ENCODE measurements at places on chromosomes 1 and 21. TPM values are rescaled to one million over a fixed set of nuclear protein-coding genes. Genes with fewer than 3 reads are reported as not detected.
A peak's percentile ranks its signal among the peaks of the same experiment; 100 is the strongest.

Gene RABGGTB
- polyA plus RNA-seq = 98.8 TPM

Gene CR1L
- 0.42 TPM for polyA plus RNA-seq

Gene KMO
- 0.41 TPM for polyA plus RNA-seq

Gene FCAMR
- 0.18 TPM for polyA plus RNA-seq

Gene S100A14
- 165 TPM for polyA plus RNA-seq

- no peaks in the 10 kb centered on the region for H3K36me3 ChIP-seq
- H3K27me3 ChIP-seq = no peaks in the 10 kb centered on the region
- H3K4me1 ChIP-seq = no peaks in the 10 kb centered on the region
- no peak for DNase-seq
- no peak overlapping the region for H3K4me3 ChIP-seq
Observed at GRCh38 chr1:100710906-100711682, 8.4 kb upstream of the VCAM1 start.

GRCh38 chr1:24535021-24535424, 20.9 kb upstream of the NCMAP start:
- H3K36me3 ChIP-seq = no peaks in the 10 kb centered on the region
- no peaks in the 10 kb centered on the region for H3K27me3 ChIP-seq
- H3K27ac ChIP-seq = no peak overlapping the region

GRCh38 chr1:54405898-54406293, 298 bp downstream of the SSBP3 start:
- peak overlapping the region; percentile 84 for H3K4me3 ChIP-seq
- H3K36me3 ChIP-seq = peaks cover 11% of the 10 kb centered on the region
- no peaks in the 10 kb centered on the region for H3K27me3 ChIP-seq
- H3K4me1 ChIP-seq = peaks cover 63% of the 10 kb centered on the region
- no peak overlapping the region for H3K27ac ChIP-seq

DNA sequence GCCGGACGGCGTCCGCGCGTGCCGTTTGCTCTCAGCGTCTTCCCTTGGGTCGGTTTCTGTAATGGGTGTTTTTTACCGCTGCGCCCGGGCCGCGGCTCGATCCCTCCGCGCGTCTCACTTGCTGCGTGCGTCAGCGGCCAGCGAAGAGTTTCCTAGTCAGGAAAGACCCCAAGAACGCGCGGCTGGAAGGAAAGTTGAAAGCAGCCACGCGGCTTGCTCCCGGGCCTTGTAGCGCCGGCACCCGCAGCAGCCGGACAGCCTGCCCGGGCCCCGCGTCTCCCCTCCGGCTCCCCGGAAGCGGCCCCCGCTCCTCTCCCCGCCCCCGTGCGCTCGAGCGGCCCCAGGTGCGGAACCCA, 159.8 kb downstream of the RUNX1 start:
- peak overlapping the region; percentile 58 for H3K4me3 ChIP-seq
- peaks cover 6% of the 10 kb centered on the region for H3K27me3 ChIP-seq
- DNase-seq = peak; percentile 53
- peaks cover 27% of the 10 kb centered on the region for H3K4me1 ChIP-seq

DNA sequence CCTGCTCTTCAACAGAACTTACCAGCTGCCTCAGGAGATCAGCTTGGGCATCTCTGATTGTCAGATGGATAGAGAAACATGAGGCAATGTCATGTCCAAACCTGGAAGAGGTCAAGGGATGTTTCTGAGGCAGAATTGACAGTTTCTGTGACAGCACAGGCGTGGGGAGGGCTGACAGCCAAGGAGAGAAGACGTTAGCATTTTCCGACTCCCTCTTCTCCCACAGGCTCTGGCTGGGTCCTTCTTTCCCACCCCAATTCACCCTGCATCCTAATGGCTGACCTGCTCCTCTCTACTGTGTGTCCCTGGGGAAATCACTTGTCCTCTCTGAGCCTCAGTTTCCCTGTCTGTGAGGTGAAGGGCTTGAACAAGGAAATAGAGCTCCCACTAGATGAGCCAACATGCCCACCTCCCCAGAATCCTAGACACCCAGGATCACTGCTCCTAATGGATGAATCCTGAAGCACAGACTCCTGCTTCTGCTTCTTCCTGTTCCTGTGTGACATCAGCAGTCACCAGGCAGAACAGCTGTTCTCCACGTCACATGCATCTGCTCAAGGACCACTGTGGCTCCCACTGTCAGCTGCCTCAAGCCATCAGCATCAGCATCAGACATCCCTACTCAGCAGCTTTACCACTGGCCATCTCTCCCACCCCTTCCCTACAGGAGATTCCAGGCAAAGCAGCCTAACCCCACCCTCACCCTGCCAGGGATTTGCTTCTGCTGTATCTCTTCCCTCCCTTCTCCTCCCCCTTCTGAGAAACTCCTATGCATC, 408.0 kb downstream of the MATN1 start:
- H3K27ac ChIP-seq = no peak overlapping the region
- no peak overlapping the region for H3K4me3 ChIP-seq
- no peaks in the 10 kb centered on the region for H3K4me1 ChIP-seq
- no peak for DNase-seq
- H3K27me3 ChIP-seq = peaks cover 79% of the 10 kb centered on the region

Measured in left lung (tissue), 14 donors.